ENCODE measurements at places on chromosomes 7 and 10. TPM values are rescaled to one million over a fixed set of nuclear protein-coding genes. Genes with fewer than 3 reads are reported as not detected.

The MBL2 gene
- not detected for total RNA-seq

The FAM24B gene
- 0.47 TPM for total RNA-seq

The ARMC10 gene
- 21.2 TPM for total RNA-seq

DNA sequence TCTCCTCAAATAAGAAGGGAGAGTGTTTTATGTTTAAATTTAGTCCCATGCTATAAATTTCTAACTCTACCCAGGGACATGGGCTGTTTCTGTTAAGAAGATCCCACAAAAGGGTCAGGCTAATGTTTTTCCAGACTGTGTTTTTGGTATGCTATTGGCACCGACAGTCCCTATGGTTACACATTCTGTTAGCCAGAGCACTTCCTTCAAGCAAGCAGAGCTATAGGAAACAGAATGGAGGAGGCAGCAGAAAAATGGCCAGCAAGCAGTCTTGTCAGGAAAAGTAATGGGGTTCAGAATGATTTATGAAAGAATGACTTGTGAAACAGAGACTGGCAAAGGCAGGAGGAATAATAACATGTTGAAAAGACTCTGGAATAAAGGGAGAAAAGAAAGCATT is 44.8 kb upstream of the PHYHIPL start:
- no peak for DNase-seq

- no peak for DNase-seq
These were observed 13.6 kb downstream of the PON2 start for GRCh38 chr7:95421000-95421846.

DNA sequence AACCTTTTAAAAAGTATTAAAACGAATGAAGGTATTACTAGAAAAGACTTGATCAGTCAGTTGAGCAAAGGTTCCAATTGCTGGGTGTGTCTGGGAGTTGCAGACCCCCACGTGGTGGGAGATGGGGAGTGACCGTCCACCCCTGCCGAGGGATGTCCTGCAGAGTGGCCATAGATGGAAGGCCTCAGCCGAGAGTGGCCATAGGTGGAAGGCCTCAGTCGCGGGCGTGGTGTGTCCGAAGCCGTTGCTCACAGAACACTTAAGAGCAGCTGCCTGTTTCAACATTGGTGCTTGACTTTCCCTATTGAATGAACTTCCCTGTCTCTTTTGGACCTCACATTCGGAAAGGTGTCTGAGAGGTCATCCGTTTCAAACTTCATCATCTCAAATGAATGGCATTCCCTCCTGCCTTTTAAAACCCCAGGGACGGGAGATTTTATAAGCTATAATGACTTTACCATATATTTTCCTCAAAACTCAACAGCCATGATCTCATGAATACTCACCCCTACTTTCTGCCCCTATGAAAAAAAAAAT is 69.4 kb downstream of the CAMK1D start:
- no peak for DNase-seq

DNA sequence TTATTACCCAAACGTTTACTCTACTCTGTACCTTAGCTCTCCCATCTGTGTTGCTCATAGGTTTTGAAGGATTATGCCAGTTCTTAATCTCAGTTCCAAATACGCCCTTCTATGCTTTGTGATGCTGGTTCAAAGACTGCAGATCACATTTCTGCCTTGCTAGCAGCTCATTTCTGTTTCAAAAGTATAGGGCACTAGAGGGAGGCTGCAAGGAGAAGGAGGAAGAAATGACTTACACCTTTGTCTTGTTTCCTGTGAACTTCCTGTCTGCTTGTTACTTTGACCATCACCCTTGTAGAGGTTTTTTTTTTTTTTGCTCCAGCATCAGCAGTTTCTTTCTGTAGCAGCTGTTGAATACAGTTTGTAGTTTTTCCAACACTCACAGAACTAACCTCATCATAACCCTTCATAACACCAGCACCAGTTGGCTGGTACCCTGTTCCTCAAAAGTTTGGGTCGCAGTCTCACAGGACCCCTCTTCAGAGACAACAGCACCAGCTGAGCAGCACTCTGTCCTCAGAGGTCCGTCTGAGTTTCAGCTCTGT is 16.5 kb downstream of the SLK start:
- no peak for DNase-seq

DNA sequence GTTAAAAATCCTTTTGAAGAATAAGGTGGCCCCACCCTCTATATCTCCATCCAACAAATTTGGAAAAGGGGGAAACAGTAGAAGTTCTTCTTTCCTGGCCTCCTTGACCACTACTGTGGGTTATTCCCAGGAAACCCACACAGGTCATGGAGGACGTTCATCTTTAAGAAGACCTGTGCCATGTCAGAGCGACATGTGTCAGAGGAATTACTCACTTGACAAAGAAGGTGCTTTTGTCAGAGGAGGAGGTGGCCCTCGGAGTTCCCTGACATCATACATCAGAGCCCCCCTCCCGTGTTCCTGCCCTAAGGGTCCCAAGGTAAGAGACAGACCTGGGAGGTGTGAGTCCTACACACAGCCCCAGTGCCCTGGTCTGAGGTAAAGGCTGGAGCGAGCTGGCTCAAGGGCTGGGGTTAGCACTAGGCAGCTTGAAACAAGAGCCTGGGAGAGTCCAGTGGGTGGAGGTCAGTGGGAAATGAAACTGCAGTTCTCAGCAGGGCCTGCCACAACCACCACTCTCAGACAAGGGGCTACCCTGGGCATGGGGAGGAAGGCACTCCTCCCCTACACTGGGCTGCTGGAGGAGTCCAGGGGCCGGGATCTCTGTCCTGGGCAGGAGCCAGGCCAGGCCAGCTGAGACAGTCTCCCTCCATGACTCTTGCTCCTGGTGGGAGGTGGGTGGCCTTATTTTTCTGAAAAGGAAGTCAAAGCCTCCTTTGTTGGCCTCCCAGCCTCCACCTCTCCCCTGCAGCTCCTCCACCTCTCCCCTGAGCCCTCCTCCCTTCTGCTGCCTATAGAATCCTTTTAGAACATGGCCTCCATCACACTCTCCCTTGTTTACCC is 21.8 kb upstream of the ZMIZ1 start:
- DNase-seq = peak; percentile 11

DNA sequence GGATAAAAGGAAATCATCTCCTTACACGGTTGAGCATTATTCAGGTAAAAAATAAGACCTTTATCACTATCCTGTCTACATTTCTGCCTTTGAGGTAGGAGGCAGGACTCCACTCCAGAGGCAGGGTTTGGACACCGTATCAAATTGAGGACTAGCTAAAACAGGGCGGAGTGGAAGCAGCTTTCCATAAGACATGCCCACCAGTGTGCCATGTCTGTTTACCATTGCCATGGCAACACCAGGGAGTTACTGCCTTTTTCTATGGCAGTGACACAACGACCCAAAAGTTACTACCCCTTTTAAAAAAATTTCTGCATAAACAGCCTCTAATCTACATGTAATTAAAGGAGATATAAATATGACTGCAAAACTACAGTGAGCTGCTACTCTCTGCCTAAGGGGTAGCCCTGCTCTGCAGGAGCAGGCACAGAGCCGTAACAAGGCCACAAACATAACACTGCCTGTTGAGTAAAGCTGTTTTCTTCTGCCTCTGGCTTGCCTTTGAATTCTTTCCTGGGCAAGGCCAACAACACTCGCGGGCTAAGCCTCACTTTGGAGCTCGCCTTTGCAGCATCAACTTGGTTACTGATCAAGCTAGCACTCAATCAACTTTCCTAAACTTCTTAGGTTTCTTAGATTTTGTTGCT is 26.5 kb downstream of the DGKB start:
- DNase-seq = no peak

DNA sequence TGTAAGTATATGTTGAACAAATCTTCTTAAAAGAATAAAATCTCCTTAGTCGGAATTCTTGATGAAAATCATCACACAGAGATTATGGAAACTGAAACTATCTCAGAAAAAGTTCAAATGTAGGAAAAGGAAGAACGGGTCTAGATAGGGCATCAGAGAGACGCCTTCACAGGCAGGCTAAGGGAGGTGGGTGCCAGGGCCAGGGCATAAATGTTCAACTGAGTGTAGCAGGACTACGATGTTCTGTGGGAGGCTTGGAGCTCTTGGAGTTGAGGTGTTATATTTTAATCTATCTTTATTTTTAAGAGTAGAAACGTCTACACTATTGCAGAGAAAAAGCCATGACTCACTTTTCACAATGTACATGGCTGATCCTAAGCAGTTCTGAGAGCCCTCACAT is 101.2 kb downstream of the RSU1 start:
- no peak for DNase-seq

- DNase-seq = no peak
These were observed 39.8 kb upstream of the ZNF438 start for GRCh38 chr10:31071232-31072005.

The CLCN1 gene
- total RNA-seq = not detected

DNA sequence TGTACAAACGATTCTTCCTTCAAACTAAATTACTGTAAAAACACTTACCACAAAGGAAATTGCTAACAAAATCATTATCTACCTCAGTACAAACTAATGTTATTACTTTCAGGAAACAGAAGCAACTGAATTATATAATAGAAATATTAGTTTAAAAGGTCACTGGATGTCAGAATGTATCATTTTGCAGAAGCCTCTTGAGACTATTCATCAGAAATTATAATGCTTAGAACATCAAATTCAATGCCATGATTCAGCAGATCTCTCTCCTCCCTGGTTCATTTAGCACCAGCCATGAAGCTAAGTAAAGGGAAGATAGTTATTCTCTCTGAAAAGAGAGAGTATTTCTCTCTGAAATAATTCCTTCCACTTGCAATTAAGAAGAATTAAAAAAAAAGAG is 223.3 kb downstream of the IMMP2L start:
- no peak for DNase-seq

- DNase-seq = no peak
These were observed 44.8 kb downstream of the HDAC9 start for GRCh38 chr7:18540396-18540795.

The GDI2 gene
- 120 TPM for total RNA-seq

Measured in left cardiac atrium (tissue), 4 donors.